ENCODE measurements at places on chromosomes 2 and 18.
A peak's percentile ranks its signal among the peaks of the same experiment; 100 is the strongest.

- DNase-seq = no peak
Measured at GRCh38 chr2:105748566-105748965, 3.9 kb downstream of the NCK2 start.

DNA sequence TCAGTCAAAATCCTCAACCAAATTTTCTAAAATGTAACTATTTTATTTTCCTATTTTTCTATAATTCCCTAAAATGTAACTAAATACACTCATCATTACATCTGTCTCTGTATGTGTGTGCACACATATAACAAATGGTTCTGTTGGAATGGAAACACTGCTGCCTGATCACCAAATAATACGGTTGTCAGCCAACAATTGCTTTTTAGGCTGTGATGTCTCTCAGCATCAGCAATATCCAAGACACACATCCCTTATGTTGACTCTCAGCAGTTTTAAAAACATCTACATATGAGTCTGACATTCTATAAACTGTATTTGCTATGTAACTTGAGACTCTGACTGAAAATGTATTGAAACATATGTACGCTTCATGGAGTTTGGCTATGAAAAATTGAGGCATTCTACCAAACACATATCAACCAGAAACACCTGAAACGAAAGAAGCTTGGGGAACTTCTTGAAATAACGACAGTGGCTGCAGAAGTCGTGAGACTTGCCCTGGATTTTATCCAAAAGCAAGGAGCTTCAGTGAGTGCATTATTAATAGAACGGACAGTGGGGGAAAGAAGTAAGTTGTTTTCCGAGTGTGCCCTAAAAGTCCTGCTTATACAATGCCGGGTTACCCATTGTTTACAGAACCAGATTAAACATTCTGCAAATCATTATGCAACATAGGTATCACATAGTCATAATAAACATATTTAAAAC lies 110.2 kb upstream of the ITGB6 start:
- no peak for DNase-seq

GRCh38 chr2:149205143-149205542 lies 125.2 kb upstream of the LYPD6 start:
- DNase-seq = no peak

DNA sequence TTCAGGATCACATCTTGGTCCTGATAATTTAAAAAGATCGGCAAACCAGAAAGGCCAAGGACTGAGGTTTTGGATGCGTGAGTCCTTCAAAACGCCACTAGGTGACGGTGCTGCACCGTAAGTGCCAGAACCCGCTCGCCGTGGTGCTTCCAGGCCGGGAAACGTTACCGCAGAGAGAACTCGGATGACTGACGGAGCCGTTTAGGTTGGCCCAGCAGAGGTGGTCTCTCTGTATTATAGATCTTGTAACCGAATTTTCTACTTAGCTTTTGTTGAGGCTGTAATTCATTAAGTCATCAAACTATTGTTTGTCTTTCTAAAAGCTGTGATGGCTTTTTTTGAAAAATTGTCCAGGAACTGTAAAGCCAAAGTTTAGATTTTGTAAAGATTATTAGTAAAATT lies 39.8 kb upstream of the ADCYAP1 start:
- DNase-seq = peak; percentile 71

- no peak for DNase-seq
Measured at GRCh38 chr2:96108151-96108540, 8.2 kb downstream of the ADRA2B start.

GRCh38 chr2:216884347-216884746 lies 24.5 kb upstream of the TNP1 start:
- DNase-seq = no peak

DNA sequence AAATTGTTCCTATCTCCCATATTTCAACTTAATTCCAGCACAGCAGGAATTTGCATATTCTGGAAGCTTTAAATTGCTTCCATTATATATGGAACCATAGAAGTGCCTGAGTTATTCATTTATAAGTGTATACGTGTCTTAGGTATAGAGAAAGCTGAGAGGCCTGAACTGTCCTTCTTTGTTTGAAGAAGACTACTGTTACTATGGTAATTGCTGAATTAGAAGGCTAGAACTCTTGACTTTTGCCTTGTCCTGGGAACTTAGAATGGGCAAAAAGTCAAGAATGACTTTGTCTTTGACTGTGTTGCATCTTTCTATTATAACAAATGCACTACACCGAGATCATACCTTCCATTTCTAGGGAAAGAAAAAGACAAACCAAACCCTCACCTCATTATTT lies 15.7 kb downstream of the CAMKMT start:
- DNase-seq = no peak

DNA sequence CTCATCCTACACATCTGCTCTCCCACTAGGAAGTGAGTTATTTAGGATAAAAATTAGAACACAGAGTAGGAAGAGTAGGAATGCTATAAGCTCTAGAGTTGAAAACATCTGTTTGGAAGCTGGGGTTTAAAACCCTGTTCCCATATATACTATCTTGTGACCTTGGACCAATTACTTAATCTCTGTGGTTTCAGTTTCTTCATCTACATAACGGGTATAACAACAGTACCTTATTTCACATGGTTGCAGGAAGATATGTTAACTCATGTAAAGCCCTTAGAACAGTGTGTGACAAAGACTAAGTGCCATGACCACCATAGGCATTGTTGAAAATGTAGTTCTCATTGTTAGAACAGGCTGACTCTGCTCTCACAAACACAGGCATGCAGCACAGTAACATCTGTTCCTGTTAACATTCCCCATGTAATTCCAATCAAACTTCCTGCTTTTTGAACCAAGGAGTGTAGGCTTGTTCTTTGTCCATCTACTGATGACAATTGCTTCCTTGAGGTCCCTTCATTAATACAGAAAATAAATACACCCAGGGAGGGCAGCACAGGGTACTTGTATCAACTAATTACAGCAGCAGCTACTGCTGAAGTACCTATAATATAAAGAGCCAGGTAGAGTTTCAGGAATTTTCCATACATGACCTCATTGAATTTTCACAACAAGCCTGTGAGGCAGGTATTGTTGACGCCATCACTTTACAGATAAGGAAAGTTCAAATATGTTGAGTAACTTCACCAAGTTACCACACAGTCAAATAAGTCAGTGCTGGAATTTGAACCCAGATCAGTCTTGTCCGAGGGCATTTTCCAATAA lies 204.2 kb downstream of the L3MBTL4 start:
- peak; percentile 67 for DNase-seq

DNA sequence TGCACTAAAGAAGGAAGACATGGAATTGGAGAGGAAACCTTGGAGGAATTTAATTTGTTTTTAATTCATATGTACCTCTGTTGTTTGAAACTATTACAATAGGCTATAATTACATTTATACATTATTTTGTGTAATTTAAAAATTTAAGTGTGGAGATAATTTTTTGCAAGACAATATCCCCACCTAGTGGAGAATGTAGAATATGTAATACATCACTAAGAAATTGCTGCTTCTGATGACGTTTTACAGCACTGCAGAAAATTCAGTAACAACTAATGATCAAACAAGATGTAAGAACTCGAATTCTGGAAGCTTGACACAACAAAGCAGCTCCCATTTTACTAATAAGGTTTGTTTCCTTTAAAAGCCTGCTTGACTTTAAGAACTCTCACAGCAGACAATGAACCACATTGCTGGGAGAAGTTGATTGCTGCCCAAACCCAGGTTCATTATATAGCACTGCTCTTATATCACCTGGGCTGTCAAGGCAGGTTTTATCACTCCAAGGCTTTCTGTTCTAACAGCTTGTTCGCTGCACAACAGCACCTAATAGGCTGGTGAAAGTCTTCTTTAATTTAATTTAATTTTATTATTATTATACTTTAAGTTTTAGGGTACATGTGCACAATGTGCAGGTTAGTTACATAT lies 53.4 kb downstream of the THADA start:
- DNase-seq = peak; percentile 58

GRCh38 chr2:16038621-16039020 lies 98.3 kb downstream of the MYCN start:
- no peak for DNase-seq

DNA sequence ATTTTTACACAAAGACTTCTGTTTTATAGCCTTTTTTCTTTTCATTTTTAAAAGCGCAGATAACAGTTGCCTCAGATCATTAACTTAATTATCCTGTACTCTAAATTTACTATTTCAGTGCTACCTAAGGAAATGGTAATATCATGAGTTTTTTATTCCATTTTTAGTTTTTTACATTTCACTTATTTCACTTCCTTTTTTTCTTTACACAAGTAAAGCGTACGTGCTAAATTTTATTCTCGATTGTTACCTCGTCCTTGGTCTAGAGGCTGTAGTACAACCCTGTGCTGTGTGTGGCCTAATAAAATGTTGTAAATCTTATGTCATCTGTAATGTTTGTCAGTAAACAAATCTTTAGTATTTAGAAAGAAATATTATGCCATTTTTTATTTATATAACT lies 49.2 kb downstream of the CRIM1 start:
- no peak for DNase-seq
